ENCODE measurements at places on chromosomes 2 and 18. TPM values are rescaled to one million over a fixed set of nuclear protein-coding genes. Genes with fewer than 3 reads are reported as not detected.

- no peak overlapping the region for H3K27ac ChIP-seq
- no peaks in the 10 kb centered on the region for H3K4me1 ChIP-seq
- no peak overlapping the region for H3K4me3 ChIP-seq
- no peaks in the 10 kb centered on the region for H3K27me3 ChIP-seq
These were observed 32.6 kb downstream of the NFATC1 start for GRCh38 chr18:79428287-79428686.

- no peak overlapping the region for H3K27ac ChIP-seq
- H3K4me3 ChIP-seq = no peak overlapping the region
- no peak for DNase-seq
- H3K4me1 ChIP-seq = peaks cover 15% of the 10 kb centered on the region
These were observed 85.6 kb downstream of the MOGAT1 start for GRCh38 chr2:222756951-222757650.

- DNase-seq = no peak
- H3K27me3 ChIP-seq = no peaks in the 10 kb centered on the region
- H3K36me3 ChIP-seq = peaks cover 12% of the 10 kb centered on the region
These were observed 35.4 kb downstream of the PREPL start for GRCh38 chr2:44325897-44326296.

DNA sequence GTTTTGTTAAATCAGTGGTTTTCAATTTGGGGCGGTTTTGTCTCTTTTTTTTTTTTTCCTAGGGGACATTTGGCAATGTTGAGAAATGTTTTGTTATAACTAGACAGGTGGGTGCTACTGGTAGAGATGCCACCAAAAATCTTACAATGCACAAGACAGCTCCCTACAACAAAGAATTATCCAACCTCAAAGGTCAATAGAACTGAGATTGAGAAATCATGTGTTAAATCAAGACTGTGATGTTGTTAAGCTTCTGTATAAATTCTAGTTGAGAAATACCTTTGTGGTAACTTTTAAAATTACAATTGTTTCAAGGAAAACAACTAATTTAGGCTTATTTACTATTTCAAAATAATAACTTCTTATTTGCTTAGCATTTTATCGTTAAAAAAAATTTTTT, 9.4 kb upstream of the SPOPL start:
- no peaks in the 10 kb centered on the region for H3K27me3 ChIP-seq
- no peak overlapping the region for H3K27ac ChIP-seq
- peaks cover 11% of the 10 kb centered on the region for H3K4me1 ChIP-seq

DNA sequence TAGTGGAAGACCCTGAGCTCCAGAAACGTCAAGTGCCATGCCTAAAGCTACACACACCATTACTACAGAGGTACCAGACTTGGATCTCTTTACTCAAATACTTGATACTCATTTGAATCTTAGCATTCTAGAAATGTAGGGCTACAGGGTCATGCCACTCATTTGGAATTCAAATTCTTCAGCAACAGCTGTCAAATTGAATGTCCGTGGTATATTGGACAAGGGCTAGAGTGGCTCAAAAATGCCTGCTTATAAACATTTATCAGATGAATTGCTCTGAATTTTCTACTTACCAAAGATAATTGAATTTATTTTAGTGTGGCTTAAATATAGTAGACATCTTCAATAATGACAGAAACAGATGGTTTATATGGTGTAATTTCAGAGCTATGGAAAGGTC, 669.7 kb downstream of the SLC4A3 start:
- H3K27me3 ChIP-seq = no peaks in the 10 kb centered on the region
- no peaks in the 10 kb centered on the region for H3K4me1 ChIP-seq
- H3K36me3 ChIP-seq = peaks cover 2% of the 10 kb centered on the region
- no peak for DNase-seq
- no peak overlapping the region for H3K27ac ChIP-seq

- H3K4me3 ChIP-seq = no peak overlapping the region
- no peak overlapping the region for H3K27ac ChIP-seq
- H3K27me3 ChIP-seq = no peaks in the 10 kb centered on the region
- H3K4me1 ChIP-seq = no peaks in the 10 kb centered on the region
These were observed 155.9 kb downstream of the NAPG start for GRCh38 chr18:10681581-10682367.

DNA sequence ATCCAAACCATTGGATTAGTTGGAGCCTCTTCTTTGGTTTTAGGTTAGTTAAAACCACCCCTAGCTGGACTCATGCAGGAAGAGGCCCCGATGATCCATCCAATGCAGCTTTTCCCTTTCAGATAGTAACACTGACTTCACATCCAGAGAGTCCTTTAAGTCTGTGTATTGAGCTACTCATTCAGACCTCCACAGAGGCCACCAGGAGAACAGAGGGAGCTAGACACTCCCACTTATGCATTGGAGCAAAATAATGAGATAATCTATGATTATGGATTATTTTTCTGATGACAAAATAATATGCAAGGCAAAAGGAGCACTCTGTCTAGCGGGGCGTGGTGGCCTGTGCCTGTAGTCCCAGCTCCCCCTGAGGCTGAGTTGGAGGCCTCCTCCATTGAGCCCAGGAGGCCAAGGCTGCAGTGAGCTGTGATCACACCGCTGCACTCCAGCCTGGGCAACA, 1.6 kb upstream of the ROCK2 start:
- H3K4me1 ChIP-seq = peaks cover 30% of the 10 kb centered on the region
- no peak overlapping the region for H3K27ac ChIP-seq

- H3K27ac ChIP-seq = no peak overlapping the region
- H3K36me3 ChIP-seq = no peaks in the 10 kb centered on the region
- H3K4me3 ChIP-seq = peak overlapping the region; percentile 64
These were observed 131.4 kb upstream of the SLC1A4 start for GRCh38 chr2:64857581-64858471.

DNA sequence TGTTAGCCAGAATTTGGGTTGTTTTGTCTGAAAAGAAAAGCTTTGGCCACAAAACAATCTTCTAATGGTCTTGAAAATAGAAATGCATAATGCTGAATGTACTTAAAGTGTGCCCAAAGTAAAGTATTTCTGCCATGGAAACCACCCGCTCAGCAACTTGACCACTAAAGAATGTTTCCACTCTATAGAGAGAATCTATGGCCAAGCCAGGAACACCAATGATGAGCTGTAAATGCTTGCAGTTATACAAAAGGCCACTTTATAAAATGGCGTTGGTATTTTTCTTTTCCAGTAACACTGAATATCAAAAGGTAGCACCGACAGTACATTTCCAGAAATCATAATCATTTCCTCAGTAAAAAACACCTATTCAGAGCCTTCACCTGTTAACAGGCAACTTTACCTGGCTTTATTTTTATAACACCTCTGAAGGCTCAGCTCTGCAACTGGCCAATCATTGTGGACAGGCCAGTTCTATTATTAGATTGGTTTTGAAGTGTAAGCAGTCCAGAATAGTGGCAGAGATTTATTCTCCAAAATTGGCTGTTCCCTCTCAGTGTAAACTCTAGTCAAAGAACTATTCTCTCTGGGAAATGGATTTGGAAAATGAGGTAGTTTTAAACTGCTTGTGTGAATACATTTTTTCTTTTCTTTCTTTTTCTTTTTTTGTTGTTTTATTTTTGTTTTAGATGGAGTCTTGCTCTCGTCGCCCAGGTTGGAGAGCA, 36.1 kb downstream of the SLC40A1 start:
- H3K27ac ChIP-seq = no peak overlapping the region
- DNase-seq = no peak
- H3K4me3 ChIP-seq = no peak overlapping the region
- no peaks in the 10 kb centered on the region for H3K36me3 ChIP-seq
- no peaks in the 10 kb centered on the region for H3K27me3 ChIP-seq

GRCh38 chr2:119252186-119253113, 28.8 kb downstream of the STEAP3 start:
- no peak overlapping the region for H3K4me3 ChIP-seq
- peaks cover 28% of the 10 kb centered on the region for H3K4me1 ChIP-seq
- H3K27me3 ChIP-seq = no peaks in the 10 kb centered on the region
- H3K27ac ChIP-seq = no peak overlapping the region

DNA sequence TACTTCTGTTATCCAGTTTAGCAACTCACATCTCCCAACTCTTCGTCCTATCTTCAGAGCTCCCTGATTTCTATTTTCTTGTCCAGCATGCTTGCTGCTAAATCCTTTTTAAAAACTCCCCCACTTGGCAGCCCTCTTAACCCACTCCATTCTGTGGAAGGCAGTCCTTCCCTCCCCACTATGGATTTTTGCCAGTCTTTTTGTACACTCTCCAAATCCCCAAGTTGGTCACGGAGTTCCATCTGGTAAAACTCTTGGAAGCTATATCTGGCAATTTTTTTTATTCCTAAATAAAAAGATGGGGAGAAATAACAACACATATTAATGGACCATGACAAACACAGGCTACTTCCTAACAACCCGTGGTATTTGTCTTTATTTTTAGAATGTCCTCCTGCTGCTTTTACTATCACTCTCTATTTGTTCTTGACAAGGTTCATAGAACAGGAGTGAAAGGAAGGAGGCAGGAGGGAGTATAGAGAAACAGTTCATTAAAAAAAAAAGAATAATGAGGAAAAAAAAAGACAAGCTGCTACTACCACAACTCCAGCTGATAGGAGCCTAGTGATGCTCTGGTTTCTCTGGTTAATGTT, 120.0 kb upstream of the THSD7B start:
- H3K36me3 ChIP-seq = no peaks in the 10 kb centered on the region
- no peak overlapping the region for H3K27ac ChIP-seq
- no peaks in the 10 kb centered on the region for H3K4me1 ChIP-seq
- H3K27me3 ChIP-seq = no peaks in the 10 kb centered on the region
- no peak overlapping the region for H3K4me3 ChIP-seq
- DNase-seq = no peak

DNA sequence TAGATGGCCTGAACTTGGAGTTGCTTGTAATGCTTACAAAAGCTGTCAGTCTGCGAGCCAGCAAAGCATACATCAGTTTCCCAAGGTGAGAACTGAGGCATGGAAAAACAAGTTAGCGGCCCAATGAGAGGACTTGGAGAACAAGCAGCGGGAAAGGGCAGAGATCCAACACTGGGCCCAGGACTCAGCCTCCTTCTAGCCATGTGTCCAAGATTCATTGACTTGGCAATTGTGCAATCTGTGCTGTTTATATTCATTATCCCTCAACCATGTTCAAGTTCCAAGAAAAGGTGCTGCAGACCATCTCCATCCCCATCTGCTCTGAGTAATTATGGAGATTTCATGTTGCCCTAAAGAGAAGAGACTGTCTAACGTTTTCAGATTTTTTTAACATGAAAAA, 187.4 kb downstream of the ALK start:
- no peak overlapping the region for H3K27ac ChIP-seq
- H3K4me3 ChIP-seq = no peak overlapping the region
- DNase-seq = no peak
- no peaks in the 10 kb centered on the region for H3K4me1 ChIP-seq
- H3K27me3 ChIP-seq = no peaks in the 10 kb centered on the region

GRCh38 chr2:56892382-56892781, 708.6 kb downstream of the CCDC85A start:
- no peaks in the 10 kb centered on the region for H3K4me1 ChIP-seq
- H3K4me3 ChIP-seq = no peak overlapping the region
- no peaks in the 10 kb centered on the region for H3K27me3 ChIP-seq
- H3K27ac ChIP-seq = no peak overlapping the region
- no peak for DNase-seq

- DNase-seq = peak; percentile 6
- H3K4me1 ChIP-seq = peaks cover 6% of the 10 kb centered on the region
- peaks cover 11% of the 10 kb centered on the region for H3K36me3 ChIP-seq
- H3K27ac ChIP-seq = peak overlapping the region; percentile 90
These were observed 945 bp downstream of the HAT1 start for GRCh38 chr2:171923206-171923605.

DNA sequence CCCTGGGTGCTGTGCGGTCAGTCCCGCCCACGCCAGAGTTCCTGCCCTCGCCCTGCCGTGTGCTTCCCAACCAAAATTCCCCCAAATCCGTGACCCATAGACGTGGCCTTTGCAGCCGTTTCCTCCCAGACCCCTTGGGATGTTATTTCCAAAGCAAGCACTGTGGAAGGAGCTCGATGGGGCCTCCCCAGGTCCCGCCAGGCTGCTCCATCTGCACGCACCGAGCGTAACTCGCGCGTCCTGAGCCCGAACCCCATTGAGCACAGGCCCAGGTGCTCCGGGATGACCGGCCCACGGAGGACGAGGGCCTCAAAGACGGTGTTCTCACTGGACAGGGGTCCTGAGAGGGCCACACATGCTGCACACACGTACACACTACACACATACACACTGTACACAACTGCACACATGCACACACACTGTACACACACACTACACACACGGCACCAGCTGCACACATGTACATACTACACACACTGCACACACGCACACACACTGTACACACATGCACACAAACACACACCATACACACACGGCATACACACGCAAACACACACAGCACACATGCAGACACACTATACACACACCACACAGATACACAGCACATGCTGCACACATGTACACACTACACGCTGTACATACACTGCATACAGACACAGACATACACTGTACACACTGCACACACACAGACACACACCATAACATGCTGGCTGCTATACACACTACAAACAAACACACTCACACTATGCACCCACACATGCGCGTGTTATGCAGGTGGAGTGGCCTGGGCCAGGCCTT, 431.2 kb upstream of the SALL3 start:
- DNase-seq = no peak
- H3K4me3 ChIP-seq = no peak overlapping the region
- H3K4me1 ChIP-seq = no peaks in the 10 kb centered on the region

The PROC gene
- total RNA-seq = 1.7 TPM

The CFC1 gene
- total RNA-seq = not detected

The SMYD1 gene
- 0.07 TPM for total RNA-seq

The RNASEH1 gene
- 42.0 TPM for total RNA-seq
